ENCODE measurements at places on chromosomes 16 and 17.

GRCh38 chr16:80792031-80792430 is 12.4 kb downstream of the CDYL2 start:
- no peak for DNase-seq

DNA sequence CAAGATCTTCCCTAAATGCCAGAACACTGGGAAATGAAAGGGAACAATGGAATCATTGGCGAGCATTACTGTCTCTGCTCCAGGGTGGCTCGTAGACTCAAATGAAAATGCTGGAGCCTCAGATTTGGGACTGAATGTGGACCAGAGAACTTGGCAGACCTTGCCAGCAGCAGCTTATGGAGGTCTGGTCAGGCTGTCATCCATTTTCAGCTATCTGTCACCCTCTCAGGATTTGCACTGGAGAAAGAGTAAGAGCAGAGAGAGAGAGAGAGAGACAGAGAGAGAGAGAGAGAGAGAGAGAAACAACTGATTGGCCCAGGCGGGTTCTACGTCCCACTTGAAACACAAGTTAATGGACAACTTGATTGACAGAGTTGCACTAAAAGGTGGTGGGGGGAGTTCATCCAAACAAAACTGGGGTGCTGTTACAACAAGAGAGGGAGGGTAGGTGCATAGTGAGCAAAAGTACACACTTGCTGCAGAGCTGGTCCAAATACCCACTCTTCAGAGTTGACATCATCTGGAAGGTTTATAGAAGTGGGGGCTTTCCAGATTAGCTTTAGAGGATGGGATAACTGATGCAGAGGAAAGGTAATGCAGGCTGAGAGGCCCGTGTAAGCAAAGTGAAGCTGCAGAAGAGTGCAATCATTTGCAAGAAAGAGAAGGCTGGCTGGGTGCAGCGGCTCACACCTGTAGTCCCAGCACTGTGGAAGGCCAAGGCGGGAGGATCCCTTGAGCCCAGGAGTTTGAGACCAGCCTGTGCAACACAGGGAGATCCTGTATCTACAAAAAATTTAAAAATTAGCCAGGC is 16.5 kb upstream of the NSMCE1 start:
- DNase-seq: no peak

DNA sequence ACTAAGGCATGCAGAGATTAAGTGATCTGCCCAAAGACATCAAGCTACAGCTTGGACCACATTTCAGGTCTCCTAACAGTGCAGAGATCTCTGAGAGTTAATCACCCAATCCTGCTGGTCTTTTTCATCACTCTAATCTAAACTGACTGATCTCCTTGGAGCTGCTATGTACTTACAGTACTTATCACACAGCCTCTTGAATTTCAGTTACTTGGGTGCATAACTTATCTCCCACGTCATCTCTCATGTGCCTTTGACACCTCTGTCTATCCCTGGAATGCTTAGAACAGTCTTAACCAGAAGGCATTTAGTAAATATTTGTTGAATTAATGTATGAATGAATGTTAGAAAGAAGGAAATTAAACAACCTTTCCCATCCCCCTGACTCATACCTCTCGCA is 139.0 kb downstream of the SNX11 start:
- DNase-seq: no peak

DNA sequence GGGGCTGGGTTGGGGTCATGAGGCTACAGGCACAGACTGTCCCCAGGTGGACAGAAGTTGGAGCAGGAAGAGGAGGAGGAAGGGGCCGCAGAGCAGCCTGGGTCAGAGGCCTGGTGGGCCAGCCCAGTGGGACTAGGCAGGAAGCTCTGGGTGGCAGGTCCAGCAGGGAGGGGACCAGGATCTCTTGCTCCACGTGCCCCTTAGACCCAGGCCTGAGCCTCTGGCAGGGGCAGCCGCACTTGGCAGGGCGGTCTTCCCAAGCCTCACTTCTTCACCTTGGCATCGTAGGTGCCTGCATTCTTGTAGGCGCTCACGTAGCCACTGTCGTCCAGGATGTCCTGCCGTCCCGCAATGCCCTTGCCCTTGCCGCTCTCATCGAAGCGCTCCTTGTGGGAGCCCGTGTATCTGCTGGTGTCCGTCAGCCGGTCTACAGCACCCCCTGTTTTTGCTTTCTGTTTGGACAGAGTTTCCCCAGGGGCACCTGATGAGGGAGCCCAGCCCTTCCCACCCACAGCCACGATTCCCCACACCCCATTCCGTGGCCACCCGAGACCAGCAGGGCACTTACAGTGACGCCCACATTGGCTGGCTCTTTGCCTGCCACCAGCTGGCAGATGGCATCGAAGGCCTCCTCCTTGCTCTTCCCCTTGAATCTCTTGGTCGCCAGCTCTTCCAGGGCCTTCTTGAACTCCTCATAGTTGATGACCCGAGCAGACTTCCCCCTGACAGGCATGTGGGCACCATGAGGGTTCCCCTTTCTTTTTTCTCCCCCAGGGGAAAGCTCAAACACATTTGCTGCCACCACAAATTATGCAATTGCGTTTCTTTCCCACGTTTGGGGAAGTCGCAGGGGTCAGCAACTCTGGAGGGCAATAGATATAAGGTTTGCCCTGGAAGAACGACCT is 3.1 kb downstream of the TPPP3 start:
- DNase-seq: no peak

- DNase-seq: peak; percentile 64
Observed at GRCh38 chr17:15502369-15503112, 35.1 kb upstream of the CDRT4 start.

DNA sequence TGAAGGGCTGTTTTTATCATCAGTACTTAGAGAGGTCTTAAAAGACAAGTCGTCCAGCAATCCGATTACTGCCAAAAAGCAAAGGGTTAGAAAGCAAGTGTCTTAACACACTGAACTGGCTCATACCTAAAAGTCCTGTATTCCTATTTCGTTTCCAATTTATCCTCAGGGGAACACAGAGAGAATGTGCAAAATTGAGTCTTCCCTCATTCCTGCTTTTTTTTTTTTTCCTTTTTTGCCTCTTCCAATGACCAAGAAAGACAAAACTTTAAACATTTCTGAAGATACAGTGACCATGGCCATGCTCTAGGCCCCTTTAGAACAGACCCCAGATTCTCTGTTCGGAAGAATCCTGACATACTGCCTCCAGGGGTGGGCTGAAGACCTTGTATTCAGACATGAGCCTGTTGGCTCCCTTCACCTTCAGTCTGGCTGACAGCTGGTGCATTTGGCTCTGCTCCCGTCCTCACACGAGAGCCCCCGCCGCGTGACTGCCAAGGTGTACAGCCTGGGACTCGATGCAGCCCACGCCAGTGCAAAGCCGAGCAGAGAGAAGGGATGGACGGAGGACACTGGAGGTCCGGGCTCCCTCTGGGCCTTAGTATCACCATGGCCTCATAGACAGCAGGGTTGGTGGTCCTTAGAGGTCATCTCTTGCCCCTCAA is 47.0 kb downstream of the COTL1 start:
- DNase-seq: no peak

DNA sequence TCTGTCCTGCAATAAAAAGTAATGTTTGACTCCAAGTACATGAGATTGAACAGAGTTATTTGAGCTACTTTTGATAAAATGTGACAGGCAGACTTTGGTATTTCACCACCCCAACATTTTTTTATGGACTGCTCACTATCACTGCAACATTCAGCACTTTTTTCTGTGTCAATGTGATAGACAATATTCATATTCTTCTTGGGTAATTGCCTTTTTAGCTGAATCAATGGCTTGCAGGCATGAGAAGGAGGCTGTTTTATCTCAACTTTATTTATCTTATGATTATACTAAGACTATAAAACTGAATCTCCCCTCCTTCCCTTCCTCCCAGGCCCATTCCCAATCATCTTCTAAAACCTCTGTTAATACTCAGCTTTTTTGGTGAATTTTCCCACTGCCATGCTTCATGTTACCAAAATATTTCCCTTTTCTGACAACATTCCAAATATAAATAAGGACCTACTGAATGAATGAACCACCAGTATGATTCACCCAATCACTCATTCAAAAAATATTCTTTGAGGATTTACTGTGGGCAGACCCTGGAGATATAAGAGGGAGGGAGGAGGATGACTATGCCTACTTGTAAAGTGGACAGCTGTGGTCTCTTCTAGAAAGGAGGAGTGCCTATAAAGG is 67.6 kb downstream of the CDH13 start:
- DNase-seq: no peak

GRCh38 chr16:55992551-55992950 is 117.4 kb upstream of the CES5A start:
- DNase-seq: no peak

GRCh38 chr16:50001144-50001543 is 23.9 kb upstream of the CNEP1R1 start:
- DNase-seq: no peak

DNA sequence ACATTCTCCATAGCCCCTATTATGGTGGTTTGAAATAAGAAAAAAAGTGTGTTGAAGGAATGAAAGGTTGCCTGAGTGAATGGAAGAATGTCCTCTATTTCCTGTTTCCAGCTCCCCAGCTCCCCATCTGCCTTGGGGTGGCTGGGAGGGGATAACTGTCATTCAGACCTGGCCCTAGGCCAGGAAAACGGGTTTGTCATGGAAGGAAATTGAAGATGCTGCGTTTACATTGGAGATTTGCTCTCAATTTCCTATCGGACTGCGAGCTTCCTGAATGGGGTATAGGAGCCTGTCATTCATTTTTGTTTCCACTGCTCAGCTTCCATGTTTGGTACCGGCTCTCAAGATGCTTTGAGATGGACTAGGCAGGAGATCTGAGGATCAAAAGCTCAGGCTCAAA is 2.2 kb upstream of the FZD2 start:
- no peak for DNase-seq

GRCh38 chr16:85330694-85331188 is 218.5 kb upstream of the CIBAR2 start:
- DNase-seq: no peak

DNA sequence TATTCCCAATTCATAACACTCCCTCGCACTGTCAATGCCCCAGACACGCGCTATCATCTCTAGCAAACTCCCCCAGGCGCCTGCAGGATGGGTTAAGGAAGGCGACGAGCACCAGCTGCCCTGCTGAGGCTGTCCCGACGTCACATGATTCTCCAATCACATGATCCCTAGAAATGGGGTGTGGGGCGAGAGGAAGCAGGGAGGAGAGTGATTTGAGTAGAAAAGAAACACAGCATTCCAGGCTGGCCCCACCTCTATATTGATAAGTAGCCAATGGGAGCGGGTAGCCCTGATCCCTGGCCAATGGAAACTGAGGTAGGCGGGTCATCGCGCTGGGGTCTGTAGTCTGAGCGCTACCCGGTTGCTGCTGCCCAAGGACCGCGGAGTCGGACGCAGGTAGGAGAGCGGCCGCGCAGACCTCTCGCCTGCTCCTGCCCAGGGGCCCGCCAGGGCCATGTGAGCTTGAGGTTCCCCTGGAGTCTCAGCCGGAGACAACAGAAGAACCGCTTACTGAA is at the start of gene GRN:
TSS of gene GRN (plus strand) at position 364 of the 515 bp plus-strand sequence. CDS start 3,863 bp downstream, outside the sequence.
- peak; percentile 65 for DNase-seq

GRCh38 chr16:3550851-3551847 is 26.1 kb downstream of the NLRC3 start:
- DNase-seq: no peak

DNA sequence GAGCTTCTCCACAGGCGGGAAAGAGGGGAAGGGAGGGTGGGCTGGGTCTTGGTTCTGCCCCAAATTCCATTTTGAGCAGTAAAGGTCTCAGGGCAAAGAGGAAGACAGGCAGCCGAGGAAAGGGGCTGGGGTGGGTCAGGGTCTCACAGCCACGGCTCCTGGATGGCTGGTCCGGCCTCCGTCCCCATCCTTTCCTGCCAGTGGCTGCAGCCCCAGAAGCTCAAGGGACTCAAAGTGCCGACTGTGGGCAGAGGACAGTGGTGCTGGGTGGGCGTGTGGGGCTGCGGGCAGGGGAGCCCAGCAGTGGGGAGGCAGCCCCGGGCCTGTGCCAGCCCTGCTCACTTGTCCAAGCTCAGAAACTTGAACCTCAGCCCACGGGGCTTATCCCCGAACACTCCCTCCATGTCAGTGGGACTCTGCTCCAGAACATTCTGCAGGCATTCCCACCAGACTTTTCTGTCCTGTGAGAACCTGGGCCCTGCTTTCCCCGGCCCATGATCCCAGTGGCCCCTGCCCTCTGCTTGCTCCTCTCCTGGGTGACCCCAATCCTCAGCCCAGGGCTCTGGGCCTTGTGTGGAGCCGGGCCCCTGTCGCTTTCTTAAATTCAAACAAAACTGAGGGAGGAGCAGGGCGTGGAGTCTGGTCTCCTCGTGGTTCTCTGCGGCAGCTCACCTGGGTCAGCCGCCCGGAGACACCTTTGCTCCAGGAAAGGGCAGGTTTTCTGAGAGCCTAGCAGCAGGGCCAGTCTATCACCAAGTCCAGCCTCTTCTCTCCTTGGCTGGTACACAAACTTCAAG is 117.8 kb upstream of the METRNL start:
- no peak for DNase-seq

DNA sequence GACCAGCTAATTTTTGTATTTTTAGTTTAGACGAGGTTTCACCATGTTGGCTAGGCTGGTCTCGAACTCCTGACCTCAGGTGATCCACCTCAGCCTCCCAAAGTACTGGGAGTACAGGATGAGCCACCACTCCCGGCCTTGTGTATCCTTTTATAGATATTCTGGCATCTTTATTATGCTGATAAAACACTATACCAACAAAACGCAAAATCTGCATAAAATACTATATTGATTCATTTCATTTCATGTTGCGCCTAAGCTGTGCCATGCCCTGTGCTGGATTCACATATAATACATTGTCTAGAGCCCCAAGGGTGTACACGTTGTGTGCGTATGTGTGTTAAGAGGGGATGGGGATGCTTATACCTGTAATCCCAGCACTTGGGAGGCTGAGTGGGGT is 3.8 kb upstream of the UBE2Z start:
- DNase-seq: no peak

- no peak for DNase-seq
Observed at GRCh38 chr16:1913327-1914083, 4.7 kb downstream of the HS3ST6 start.

DNA sequence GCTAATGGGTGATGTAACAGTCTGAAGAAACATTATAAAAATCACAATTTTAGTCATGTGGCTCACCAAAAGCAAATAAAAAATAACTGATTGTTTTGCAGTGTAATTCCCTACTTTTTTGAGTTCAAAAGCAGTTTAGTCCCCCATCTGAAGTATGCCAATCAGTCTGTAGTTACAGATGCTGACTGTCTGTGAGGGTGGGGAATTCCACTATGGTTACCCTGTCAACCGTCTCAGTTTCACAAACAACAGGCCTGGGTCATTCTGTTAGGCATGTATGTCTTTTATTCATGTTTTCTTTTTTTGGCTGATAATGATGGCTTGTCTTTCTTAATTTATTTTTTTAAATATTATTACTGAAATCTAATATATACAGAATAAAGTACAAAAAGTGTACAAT is 69.3 kb downstream of the STXBP4 start:
- no peak for DNase-seq

GRCh38 chr17:68594552-68594951 is 6.6 kb downstream of the FAM20A start:
- no peak for DNase-seq

DNA sequence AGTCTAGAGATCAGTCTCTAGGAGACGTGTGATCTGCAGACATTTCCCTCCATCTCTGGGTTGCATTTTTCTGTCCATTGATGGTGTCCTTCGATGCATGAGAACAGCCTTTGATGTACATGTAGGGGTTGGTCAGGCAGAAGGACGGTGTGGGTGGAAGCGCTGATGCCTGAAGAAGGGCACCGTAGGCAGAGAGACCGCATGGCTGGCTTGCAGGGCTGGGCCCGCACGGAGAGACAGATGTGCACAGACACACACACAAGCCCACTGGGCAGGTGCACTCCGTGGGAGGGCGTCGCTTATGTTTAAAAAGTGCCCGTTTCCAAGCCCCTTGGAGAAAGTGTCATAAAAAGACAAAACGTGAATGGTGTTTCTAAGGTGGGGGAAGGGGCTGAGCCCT is 15.7 kb upstream of the WFIKKN1 start:
- DNase-seq: no peak

- DNase-seq: no peak
Observed at GRCh38 chr16:68752602-68753001, 15.5 kb downstream of the CDH1 start.

All from stimulated activated CD4-positive, alpha-beta T cell treated with anti-CD3 and anti-CD28 coated beads, Interleukin-15, amount 100 ng/mL, for 1 hour (primary cell).